Fibroblast of skin of left quadriceps (primary cell): ENCODE measurements at places on chromosomes 3 and 15.

DNA sequence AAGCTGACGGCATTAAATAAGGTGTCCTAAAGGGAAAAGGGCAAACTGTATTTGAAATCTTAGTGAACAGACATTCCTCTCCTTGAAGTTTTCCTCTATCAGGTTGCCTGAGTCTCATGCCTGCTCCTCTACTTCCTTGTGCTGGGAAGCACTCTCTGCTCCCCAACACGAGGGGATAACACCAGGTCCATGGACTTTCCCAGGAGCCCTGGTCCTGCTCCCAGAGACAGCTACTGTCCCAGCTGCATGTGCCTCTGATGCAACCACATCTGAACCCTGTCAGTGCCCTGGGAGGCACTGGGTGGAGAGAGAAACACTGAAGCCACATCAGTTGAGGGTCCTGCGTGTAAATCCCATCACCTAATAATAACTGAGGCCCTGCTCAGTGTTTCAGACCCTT lies 7.4 kb downstream of the TLR9 start:
- no peak for DNase-seq

DNA sequence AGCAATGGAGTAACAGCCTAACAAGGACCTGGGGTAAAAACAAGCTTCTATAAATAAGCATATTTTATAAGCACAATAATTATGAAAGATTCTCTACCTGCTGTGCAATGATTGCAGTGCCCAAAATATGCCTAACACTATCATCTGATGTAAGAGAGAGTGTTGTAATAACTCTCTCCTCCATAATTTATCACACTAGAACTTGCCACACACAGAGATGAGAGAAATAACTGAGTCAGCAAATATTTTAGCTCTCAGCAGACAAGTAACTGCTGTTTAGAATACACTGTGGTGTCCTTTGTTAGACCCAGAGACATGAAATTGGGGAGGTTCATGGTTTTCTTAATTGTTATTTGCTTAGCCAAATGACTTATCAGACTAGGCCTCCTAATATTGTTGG lies 105.3 kb upstream of the ACP3 start:
- no peak for DNase-seq

DNA sequence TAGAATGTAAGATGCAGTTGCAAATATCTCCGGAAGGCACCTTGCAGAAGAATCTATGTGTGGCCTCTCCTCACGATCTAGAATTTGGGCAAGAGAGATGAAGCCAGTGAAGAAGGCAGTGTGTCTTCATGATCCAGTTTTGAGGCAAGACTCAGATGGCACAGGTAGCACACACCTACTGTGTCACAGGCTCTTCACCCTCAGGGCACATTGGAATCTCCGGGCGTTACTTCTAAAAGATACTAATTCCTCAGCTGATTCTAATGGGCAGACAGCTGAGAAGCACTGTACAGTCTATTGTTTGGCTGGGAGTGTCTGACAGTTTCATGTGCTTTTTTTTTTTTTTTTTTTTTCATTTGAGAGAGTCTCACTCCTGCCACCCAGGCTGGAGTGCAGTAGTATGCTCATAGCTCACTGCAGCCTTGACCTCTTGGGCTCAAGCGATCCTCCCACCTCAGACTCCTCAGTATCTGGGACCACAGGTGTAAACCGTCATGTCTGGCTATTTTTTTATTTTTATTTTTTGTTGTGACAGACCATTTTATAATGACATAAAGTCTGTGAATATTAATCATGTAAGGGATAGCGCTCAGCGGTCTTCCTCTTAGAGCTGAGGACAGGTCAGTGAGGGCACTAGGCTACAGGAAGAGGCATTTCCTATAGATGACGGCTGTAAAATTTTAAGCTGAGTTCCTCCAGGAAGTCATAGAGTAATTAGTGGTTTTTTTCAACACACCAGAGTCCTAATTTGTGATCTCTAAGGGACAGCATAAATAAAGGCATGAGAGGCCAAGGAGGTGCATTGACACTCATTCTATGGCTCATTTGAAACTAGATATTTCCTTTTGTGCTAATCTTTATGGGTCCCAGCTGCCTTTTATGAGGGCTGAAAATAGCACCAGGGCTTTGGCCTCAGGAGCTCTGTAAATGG lies 4.0 kb downstream of the C3orf52 start:
- DNase-seq, result no peak

DNA sequence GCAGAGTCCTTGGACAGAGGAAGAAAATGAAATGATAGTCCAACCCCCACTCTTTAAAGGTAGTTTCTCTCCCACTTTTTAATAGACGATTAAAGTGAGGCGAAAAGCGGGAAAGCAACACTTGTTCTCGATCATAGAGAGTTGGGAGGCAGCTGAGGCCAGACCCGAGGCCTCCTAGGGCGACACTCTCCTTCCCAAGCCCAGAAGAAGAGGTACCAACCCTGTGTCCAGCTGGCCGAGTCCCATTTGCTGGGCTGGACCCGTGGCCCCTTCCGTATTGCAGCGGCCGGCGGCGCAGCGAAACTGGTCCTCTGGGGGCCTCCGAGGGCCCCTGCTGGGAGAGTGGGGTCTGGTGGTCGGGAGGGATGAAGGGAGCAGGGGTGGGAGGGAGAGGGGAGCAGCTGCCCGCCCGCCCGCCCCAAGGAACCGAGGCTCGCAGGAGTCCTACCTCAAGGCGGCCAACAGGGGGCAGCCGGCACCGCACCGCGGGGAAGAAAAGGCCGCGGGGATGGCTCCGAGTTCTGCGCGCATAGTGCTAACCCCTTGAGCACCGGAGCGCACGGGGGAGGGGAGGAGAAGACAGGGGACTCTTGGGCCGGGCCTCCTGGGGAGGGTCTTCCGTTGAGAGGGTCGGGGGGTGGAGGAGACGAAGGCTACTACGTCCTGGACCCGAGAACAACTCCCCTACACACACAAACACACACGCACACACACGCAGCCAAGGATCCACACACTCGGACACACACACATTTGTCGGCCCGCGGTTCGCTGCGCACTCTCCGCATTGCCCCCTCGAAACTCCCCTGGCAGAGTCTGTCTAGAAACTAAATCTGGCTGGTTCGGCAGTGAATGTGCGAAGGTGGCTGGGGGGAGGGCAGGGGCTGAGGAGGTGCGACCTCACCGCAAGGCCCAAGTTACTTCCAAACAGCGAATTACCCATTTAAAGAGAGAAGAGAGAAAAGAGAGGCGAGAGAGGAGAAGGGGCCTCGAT lies 2.0 kb downstream of the WNT5A start:
- DNase-seq, result peak; percentile 83

DNA sequence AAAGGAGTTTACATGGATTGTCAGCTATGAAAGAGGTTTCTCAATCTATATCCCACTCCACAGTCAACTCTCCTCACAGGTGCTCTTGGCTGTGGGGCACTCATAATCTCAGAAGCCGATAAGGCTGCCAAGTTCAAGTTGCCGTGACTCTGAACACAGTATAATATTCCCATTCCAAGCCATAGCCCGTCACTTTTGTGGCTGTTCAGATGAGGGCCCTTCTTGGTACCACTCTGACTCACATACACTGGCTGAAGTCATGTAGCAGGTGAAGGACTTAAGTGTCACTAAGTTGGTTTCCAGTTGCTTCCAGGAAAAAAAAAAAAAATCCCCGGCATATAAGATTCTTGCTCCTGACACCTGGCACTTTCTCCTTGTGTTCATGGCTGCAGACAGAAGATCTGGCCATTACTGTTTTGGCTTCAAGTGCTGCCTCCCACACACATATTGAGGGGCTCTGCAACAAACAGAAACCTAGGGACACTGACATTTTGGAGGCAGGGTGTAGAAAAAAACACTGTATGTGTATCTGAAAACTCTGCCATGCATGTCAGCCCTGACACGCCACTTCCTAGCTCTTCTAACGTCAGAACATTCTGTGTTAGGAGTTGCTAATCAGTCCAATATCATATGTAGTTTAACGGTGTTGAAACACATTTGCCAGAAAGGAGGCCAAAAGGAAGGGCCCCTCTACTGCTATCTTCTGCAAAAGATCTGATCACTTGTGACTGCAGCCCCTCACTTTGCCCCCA lies 170.2 kb upstream of the ICE2 start:
- DNase-seq, result no peak

DNA sequence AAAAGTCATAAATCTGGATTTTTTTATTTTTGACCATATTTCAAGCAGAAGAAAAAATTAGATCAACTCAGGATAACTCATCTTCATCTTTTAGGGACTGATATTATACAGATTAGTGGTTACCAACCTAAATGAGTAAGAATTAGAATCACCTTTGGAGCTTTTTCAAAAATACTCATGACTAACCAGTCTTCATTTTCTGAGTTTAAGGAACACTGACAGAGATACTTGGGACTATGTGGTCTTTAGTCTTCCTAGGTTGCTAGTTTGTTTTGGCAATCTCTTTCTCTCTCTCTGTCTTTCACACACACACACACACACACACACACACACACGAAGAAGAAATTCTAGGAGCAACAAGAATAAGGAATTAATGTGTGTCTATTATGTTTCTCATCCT lies 50.1 kb downstream of the TMOD3 start:
- DNase-seq, result no peak

DNA sequence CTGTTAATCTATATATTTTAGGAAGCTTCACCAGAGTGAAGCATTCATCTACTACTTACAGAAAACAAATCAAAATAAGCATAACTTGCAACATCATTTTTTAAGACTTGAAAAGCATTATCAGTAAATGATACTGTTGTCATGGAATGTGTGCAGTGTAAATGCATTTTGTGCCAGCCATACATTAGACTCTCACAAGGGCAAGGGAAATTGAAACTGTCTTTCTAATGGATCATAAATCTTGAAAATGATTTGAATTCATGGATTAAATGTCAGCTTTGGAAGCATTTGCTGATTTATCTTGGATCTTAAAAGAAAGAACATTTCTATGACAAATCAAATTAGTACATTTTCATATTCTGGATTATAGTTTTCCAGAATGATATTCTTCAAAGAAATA lies 338.3 kb upstream of the SGO1 start:
- no peak for DNase-seq

DNA sequence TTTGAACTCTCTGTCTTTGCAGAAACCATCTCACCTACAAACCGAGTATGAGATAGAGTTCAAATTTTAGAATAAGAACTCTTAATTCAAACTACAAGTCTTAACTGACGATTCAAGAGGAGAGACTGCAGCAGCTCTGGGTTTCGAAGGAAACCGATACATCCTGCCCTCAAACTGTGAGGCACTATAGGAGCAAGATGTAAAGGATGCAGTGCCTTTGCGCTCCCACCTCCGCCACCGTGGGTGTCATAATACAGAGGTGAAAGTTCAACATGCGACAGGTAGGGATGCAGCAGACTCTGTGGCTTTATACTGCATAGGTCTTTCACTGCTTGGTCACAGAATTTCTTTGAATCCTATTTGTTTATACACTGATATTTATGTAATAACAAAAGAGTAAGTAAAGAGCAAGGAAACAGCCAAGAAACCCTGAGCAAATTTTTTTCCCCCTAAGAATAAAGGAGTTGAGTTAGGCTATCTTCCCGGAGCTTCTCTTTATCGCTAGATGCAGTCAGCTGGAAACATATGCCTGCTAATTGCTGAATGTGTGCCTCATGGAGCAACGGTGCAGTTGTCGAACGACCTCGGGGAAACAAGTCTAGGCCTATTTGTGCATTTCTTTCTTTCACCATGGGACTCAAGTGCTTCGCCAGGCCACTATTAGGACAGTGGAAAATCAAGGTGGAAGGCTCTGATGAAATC lies 1097.6 kb upstream of the CFAP20DC start:
- no peak for DNase-seq

GRCh38 chr15:57228395-57228794 lies 147.9 kb upstream of the CGNL1 start:
- DNase-seq, result no peak

GRCh38 chr3:195033531-195034091 lies 237.3 kb downstream of the XXYLT1 start:
- DNase-seq, result no peak

GRCh38 chr15:39585871-39586301 lies 5.0 kb downstream of the THBS1 start:
- no peak for DNase-seq

DNA sequence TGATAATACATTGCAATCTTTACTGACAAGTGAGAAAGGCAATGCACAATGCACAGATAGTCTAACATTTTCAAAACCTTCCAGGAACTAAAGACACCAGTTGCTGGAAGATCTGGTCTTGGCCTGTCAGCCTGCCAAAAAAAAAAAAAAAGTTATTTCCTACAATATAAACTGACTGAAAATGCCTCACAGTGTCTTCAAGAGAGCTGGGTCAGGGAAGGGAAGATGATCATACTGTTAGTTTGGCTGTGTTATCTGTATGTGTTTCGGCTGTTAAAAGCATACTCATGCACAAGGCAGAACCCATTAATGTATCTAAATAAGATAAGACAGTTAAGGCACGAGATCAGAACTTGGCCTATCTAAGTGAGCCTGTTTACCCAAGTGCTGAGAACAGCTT lies 673.4 kb downstream of the MECOM start:
- DNase-seq, result no peak

DNA sequence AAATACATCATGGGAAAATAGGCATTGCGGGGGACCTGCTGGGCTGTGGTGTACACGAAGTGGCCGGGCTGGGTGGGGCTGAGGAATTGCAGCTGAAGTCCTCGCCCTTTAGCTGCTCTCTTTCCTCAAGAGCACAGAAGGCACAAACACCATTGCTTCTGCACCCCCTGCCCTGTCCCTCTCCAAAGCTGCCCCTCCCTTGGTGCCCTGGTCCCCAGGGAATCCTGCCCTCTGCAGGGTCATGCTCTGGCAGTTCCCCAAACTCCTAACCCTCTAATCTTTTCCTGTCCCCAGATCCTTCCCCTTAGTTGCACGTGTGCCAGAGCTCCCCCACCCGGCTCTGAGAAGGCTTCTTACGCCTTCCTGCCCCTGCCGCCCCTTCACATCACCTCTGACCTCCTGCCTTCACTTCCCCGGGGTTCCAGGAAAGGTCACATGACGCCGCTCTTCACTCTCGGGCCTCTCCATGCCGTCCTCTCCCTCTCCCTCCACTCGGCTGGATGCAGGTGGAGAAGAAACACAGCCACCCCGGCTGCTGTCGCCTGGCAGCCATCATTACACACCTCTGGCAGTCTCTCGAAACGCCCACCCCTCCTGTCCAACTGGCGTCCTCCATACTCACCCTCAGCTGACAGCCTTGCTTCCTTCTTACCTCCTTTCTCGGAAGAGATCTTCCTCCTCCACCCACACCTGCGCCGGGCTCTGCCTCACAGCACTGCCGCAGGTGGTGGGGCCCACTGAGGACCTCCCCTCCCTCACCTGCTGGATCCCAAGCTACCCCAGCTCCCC lies 6.9 kb upstream of the PCSK6 start:
- no peak for DNase-seq

DNA sequence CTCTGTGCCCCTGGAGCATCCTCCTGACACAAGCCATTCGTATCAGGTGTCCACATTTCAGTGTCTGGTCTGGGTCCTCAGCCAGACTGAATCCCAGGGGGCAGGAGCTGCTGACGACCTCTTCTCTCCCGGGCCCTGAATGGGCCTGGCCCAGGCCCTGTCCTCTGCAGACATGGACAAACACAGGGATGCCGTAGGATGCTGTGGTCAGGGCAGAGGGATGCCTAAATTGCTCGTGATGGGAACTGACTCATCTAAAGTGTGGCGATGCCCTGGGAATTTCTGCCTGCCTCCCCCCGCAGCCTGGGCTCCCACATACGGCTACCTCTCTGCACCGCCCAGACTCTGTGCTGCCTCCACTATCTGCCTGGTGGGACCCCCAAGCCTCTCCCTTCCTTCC lies 58.5 kb upstream of the CTSH start:
- DNase-seq, result no peak

GRCh38 chr15:77737238-77738037 lies 104.7 kb upstream of the LINGO1 start:
- DNase-seq, result no peak
